Hematopoietic multipotent progenitor cell treated with erythropoietin and hydrocortisone succinate and interleukin-3 and kit ligand, for 17 days (in vitro differentiated cells): ENCODE measurements at places on chromosomes 12 and 14.

GRCh38 chr14:63192085-63192484 lies 12.2 kb upstream of the RHOJ start:
- no peak for DNase-seq

GRCh38 chr12:15932971-15933370 lies 21.8 kb downstream of the DERA start:
- no peak for DNase-seq

DNA sequence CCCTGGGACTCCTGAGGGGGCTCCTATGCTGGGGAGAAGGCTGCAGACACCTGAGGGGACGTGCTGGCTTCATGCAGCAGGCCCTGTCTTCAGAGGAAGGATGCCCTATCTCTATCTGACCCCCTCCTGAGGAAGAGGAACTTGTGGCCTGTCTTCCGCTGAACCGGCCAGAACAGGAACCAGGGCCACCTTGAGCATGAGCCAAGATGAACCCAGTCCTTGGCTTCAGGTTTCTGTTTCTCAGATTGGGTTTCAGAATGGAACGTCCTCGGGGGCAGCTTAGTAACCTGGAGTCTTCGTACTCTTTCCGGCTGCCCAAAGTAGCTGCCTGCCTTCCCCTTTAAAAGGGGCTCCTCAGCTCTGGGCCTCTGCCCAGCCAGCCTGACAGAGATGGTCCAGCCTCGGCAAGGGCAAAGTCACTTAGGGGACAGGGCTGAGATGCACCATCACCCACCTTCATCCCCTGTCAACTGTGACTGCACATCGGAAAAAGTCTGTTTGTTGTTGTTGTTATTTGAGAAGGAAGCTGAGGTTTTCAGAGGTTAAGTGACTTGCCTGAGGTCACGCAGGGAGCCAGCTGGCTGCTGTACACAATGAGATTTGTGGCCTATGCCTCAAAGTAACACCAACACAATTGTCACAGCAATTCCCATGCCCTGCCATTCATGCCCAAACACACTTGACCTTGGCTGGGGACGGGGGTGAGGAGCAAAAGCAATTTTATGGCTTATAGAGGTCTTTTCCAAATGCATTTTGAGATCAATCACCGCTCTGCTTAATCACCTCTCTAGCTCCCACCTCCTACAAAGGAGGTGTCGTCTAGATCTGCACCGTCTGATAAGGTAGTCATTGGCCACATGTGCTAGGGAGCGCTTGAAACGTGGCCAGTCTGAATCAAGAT lies 13.4 kb downstream of the ASB2 start:
- DNase-seq = no peak

DNA sequence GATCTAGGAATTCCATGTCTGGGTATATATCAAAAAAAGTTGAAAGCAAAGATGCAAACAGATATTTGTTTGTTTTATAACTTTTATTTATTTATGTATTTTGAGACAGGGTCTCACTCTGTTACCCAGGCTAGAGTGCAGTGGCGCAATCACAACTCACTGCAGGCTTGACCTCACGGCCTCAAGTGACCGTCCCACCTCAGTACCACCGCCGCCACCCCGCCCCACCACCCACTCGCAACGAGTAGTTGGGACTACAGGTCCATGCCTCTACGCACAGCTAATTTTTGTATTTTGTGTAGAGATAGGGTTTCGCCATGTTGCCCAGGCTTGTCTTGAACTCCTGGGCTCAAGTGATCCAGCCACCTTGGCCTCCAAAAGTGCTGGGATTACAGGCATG lies 66.5 kb upstream of the KTN1 start:
- no peak for DNase-seq

GRCh38 chr12:127542931-127543330 lies 724.0 kb upstream of the TMEM132C start:
- no peak for DNase-seq

DNA sequence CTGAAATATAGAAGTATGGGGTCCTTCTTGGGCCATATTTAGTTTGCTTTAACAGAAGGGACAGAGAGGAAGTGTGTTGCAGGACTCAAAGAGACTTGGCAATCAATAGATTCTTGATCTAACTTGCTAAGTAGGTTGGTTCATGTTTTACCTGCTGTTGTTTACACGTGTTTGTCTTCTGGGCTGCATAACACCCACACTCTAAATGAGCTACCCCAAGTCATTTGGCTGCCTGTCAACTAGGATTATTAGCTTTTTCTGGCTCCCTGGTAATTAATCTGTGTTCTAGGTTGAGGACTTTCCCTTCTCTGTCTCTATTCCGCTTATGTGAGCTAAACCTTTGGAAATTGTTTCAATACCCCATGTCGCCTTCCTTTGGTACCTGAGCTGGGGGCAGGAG lies 10.1 kb upstream of the TBPL2 start:
- DNase-seq = no peak

DNA sequence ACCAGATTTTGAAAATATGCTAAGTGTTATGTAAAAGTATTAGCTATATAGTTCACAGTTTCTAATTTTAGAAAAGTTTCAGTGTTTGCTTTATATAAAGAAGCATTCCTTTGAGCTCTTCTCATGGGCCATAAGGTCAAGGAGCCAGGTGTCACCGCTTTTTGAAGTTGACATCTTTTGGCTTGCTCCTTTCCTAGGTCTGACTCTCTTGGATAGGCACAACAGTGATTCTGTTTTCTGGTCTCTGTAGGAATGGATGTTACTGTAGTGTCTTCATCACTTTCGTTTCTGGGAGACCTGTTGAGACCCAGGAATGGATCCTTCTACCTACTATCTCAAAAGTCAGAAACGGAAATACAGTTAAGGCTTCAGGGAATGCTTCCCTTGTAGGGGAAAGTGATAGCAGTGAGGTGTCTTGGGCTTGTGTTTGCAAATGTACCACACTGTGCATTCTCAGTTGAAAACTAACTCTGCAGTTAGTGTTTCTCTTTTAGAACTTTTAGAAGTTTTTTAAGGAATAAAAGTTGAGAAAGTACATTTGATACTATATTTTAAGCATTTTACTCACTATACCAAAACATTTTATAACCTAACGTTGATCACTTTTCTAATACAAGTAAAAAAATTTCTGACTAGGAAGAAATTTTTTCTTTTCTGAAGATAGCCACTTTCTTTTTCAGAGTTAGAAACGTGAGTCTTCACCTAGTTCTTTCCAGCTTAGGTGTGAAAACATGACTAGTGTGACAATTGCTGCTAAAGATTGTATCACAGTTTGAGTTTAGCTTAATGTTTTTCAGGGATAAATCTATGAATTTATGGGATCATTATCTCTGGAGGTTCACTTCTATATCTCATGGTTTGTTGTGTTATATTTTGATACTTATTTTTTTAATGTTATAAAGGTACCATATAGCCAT lies 20.8 kb downstream of the VRK1 start:
- DNase-seq = no peak

DNA sequence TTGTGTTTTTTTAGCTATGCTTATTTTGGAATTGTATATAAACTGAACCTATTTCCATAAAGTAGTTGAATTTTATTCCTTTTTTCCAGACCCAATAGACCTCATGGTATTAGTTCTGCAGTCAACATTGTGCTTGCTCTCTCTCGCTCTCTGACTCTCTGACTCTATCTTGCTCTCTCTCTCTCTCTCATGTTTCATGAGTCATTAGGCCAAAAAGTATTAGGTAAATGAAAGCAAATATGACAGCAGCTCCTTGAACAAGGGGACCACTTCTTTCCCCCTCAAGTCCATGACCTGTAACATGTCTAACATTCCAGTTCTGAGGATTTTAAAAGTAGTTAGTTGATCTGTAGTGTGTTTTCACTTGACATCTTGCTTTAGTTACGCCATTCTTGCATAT lies 14.0 kb upstream of the C12orf71 start:
- DNase-seq = no peak

- DNase-seq = no peak
Measured at GRCh38 chr12:24798335-24798734, 150.6 kb downstream of the BCAT1 start.

DNA sequence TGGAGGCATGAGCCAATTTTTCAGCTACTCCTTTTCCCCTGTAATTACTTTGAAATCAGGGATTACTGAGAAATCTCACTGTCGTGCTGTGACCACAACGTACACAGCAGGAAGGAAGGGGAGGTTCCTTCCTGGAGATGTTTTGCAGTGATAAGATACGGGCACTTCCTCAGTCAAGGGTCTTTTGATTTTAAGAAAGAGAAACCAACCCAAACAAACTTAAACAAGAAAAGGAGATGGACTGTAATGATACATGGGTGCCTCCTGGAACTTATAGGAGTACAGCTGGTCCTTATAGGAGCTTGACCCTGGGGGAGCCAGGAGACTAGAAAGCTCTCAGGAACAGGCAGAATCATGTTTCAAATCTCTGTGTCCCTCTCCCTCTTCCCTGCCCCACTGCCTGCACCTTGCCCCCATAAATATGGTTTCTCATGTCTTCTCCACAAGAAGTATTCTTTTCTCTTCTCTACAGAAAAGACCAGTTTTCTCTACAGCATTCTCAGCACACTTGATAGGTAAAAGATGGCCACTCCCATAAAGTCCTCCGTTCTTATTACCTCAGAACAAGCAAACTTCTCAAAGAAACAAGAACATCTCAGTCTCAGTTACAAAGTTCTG lies 281.1 kb upstream of the AMIGO2 start:
- no peak for DNase-seq

GRCh38 chr14:38490273-38490672 lies 234.4 kb upstream of the CLEC14A start:
- DNase-seq = no peak

GRCh38 chr12:90679674-90680073 lies 275.3 kb downstream of the CCER1 start:
- no peak for DNase-seq

DNA sequence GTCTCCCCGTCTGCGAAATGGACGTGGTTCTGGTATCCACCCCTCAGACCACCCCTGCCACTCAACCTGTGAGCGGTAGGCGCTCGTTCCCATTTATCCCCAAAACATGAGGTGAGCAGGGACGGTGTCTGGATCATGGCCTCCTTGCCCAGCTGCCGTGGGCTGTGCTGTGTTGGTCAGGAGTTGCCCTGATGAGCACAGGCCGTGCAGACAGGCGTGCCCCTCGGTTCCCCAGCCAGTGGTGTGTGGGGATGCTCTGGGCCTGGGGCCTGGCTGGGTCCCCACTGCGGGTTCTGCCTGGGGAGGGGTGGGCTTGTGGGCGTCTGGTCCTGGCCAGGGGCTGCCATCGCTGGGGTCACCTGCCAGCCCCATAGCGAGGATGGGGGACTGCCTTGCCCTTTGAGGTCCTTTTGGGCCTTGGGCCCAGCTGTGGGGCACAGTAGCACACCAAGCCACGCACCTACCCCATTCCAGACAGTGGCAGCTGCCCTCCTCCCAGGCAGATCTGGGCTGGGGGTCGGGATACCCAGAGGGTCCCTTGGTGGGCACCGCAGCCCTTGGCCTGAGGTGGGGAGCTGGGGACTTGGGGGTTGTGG lies 11.3 kb upstream of the PUS1 start:
- no peak for DNase-seq

GRCh38 chr12:68585966-68586365 lies 24.7 kb upstream of the RAP1B start:
- DNase-seq = no peak

DNA sequence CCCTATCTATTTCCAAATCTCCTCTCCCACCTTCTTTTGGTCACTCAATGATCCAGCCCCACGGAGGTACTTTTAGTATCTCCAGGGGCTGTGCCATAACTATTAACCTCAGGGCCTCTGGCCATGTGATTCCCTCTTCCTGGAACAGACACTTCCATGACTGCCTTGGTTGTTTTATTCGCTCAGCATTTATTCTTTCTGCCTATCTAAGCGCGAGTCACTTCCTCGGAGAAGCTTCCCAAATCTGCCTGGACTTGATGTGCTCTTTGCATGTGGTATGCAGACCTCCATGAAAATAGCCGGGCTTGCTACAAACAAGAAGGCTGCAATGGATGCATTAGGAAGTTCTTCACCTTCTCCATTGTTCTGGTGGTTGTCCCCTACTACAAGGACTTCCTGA lies 939.0 kb upstream of the TMEM132C start:
- no peak for DNase-seq

DNA sequence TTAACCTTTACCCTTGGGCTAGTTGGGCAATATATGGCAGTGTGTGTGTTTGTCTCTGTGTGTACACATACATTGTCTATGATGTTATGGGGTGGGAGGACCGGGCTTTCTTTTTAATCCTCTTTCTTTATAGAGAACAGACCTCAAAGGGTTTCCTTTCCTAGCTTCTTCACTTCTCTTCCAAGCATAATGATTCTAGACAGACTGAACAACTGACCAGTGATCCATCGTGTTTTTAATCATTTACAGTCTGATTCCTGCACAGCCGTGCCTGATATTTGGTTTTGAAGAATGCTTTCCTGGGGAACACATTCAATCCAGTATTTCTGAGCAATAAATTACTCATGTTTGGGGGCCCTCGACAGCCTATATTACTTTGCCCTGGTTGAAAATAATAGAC lies 481.1 kb upstream of the DCN start:
- no peak for DNase-seq

- DNase-seq = no peak
Measured at GRCh38 chr14:66483322-66483721, 2.8 kb upstream of the CCDC196 start.

DNA sequence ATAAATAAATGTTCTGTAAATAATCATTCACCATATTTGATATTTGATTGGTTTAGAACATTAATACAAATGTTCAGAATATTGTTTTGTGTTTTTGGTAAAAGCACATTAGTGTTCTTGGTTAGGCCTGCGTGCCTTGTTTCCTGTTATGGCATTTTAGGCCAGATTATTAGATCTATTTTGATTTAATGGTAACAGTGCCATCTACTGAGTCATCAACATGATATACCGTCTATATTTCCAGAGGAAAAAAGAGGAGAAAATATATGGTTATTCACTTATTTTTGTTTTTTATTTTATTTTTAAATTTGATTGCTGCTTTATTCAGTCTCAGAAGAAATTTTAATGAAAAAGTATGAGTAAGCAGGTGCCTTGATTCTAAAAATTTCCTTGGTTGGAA lies 60.3 kb downstream of the GPHN start:
- no peak for DNase-seq

DNA sequence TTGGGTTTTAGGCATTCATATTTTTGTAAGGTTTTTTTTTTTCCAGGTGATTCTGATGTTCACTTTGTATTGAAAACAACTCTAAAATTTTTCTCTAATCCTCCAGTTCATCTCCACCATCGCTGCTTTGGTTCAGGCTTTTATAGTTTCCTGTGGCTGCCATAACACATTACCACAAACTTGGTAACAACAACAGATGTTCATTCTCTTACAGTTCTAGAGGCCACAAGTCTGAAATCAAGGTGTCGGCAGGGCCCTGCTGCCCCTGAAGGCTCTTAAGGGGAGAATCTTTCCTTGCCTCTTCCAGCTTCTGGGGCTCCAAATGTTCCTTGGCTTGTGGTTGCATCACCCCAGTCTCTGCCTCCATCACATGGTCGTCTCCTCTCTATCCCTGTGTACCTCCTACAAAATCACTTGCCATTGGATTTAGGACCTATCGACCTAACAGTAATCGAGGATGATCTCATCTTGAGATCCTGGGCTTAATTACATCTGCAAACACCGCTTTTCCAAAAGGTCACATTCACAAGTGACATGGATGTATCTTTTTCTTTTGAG lies 55.2 kb downstream of the PELI2 start:
- DNase-seq = no peak
